ENCODE measurements at places on chromosomes 12 and 14.

DNA sequence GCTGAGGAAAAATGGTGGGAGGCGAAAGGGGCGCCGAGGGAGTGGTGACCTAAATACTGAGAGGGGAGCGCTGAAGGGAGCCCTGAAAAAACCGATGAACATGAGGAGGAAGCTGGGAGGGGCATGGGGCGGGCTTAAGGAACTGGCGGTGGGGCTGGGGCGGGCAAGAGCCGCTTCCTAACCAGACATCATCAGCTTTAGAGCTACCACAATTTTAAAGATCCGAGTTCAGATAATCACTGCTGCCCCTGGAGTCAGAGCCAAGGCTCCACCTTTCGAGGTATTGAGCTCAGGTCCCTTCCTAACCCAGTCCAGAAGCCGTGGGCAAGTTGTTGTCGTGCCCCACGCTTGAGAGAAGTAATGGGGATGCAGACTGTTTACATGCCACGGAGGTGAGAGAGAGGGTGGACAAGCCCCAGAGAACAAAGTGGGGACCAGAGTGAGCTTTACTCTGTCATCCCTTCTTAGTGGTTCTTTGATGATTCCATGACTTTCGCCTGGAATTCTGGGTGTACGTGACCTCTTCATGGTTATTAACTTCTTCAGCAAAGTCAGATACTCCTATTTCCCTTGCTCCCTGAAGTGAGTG lies 393 bp downstream of the ORMDL2 start:
- no peak for DNase-seq

- no peak for DNase-seq
Observed at GRCh38 chr14:30680036-30680435, 57.9 kb downstream of the SCFD1 start.

DNA sequence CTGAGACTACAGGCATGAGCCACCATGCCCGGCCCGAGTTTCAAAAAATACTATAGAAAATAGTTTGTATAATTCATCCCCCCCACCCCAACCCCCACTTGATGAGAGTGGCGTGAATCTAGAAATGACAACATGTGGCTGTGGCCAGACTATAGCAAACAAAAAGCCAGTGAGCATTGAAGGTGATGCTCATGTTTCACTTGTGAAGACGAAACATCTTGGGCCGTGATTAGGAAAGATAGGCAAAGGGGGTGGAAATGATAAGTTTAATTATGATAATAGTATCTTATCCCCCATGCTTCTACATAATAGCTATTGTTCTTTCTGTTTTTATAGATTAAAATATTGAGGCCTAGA lies 8.5 kb downstream of the BORCS5 start:
- DNase-seq = no peak

GRCh38 chr12:90322006-90322405 lies 613.4 kb upstream of the ATP2B1 start:
- DNase-seq = no peak

DNA sequence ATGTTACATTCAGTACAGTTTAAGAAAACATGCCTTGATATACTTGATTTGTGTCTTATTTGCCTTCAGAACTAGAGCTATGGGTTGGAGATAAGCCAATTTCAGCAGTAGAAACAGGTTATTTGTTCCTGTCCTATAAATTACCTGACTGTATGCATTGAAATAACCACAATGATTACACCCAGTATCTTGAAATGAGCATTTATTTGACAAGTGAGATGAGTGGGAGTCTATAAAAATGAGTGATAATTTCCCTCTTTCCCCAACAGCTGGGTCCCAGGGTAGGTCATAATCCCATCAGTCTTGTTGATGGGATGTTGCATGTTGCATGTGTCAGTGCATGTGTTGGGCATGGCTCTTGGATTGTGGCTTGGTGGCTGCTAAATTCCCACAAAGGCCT lies 3.7 kb downstream of the TAS2R42 start:
- DNase-seq = no peak

DNA sequence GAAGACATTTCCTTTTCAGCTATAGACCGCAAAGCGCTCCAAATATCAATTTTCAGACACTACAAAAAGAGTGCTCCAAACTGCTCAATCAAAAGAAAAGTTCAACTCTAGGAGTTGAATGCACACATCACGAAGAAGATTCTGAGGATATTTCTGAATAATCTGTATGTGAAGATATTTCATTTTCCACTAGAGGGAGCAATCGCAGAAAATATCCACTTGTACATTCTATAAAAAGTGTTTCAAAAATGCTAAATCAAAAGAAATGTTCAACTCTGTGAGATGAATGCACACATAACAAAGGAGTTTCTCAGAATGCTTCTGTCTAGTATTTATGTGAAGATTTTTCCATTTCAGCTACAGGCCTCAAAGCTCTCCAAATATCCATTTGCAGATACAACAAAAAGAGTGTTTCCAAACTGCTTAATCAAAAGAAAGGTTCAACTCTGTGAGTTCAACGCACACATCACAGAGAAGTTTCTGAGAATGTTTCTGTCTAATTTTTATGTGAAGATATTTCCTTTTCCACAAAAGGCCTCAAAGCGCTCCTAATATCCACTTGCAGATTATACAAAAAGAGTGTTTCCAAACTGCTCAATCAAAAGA lies 643.8 kb upstream of the ALG10B start:
- no peak for DNase-seq

DNA sequence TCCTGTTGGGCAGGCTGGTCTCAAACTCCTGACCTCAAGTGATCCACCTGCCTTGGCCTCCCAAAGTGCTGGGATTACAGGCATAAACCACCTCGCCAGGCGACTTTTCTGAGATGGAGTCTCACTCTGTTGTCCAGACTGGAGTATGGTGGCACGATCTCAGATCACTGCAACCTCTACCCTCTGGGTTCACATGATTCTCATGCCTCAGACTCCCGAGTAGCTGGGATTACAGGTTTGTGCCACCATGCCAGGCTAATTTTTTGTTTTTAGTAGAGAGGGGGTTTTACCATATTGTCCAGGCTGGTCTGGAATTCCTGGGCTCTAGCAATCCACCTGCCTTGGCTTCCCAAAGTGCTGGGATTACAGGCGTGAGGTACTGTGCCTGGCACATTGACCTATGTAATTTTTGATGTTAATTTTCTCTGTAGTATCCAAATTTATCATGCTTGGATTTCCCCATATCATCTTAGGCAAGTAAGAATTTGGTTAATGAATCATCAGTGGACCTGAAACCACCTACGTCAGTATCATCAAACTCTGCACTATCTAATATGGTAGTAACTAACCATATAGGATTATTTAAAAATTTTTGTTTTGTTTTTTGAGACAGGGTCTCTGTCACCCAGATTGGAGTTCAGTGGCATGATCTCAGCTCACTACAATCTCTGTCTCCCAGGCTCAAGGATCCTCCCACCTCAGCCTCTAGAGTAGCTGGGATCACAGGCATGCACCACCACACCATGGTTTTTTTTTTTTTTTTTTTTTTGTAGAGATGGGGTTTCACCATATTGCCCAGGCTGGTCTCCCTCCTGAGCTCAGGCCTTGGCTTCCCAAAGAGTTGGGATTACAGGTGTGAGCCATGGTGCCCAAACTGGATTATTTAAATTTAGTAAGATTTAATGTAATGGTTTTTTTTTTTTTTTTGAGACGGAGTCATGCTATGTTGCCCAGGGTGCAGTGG lies 11.9 kb upstream of the ATP5F1B start:
- DNase-seq = no peak
